ENCODE measurements at places on chromosomes 1 and 21.

DNA sequence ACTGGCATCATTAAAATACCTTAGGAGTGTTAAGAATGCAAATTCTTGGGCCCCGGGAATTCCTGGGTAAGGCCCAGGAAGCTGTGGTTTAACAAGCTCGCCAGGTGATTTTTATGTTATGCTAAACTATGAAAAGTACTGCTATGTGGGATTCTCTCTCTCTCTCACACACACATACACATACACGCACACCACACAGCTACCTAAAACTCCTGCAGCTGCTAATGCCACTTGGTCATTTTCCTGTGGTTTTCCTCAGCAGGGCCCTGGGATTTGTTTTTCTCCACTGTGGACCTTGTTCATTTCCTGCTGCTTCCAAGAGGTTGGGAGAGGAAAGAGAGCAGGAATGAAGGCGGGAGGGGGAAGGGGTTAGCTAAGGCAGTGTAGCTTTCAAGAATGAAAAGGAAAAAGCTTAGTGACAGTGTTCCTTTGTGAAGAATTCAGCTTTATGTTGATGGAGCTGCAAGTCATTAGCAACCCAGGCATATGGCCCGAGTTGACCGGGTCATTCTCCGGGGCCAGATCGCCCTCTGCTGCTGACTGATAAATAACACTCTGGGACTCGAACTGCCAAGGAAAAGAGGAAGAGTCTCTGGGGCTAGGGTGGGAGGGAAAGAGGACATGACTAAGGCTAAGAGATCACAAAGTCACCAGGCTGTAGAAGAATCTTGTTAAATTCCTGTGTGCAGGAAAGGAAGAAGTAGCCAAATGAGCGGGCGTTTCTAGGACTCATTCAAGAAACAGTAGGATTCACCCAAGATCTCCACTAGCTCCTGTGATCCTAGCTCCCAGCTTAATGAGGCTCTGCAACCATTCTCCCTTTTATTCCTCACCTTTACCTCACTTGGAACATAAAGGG, 30.5 kb upstream of the LRIG2 start:
- peak; percentile 56 for DNase-seq

DNA sequence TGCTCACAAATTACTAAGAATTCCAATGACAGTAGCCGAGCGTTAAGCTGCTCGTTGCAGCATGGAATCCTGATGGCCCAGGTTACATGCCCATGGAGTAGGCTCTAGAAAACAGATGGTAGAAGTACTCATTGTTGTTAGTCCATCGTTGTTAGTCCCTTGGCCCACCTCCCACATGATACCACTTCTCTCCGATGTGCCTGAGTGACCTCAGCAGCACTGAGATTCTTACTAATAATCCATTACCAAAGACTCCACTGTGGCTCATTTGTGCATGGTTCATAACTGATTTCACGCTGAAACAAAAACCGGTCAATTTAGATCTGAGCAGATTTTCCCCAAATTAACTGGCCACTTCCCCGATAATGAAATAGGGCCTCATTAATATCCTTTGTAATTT, 772.3 kb upstream of the CXADR start:
- no peak for DNase-seq

- no peak for DNase-seq
Observed at GRCh38 chr1:87869567-87869966, 540.9 kb downstream of the LMO4 start.

- DNase-seq, result no peak
Observed at GRCh38 chr1:233281711-233282581, 13.6 kb downstream of the PCNX2 start.

DNA sequence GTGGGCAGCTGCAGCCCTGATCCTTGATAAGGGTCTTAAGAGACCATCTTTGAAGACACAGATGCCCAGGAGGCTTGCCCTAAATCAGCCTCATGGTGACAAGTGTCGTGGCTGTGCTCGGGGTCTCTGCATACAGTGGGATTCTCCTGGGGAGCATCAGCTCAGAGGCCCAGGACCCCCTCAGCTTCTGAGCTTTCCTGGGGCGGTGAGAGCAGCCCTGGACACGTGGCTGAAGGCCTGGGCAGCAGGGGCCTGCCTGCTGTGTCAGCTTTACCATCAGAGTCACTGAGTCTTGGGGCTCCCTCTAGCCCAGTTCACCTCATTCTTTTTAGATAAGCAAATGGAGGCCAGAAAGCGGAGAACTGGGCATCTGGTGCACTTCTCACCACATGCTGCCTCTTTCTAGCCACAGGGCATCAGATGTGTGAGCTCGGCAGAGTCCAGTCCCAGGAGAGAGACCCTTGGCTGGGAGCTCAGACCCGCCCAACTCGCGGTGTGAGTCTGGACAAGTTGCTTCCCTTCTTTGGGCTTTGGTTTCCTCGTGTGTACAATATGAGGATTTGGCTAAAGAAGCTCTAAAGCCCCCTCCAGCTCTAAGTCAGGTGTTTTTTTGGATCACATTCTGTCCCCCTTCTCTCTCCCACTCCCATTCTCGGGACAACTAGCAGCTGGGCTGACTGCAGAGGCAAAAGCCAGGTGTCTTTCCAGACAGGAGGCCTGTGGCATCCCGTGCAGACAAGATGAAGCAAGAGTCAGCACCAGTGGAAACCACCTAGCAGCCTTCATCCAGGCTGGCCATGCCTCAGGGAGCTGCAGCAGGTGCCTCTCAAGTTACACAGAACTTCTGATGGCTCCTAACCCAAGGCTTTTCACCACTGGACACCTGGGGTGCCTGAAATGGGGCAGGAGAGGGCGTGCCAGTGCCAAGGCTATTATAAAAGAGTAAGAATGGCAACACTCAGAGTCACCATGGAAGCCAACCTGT, 119.1 kb downstream of the KCNN3 start:
- no peak for DNase-seq

DNA sequence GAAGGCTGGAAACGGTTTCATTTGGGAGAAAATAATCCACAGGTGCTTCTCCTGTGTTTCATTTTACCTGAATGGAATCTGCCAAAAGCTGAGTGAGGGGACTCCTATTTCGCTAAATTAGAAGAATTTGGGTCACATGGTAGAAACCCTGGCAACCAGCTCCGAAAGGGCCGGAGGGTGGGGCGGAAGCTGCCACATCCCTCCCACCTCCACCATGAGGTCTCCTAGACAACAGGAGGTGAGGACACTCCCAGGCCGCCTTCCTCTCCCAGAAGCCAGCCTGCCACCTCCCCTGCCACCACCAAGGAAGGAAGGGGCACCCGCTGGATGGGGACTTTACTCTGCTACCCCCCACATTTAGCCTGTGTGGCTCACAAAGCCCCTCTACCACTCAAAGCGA, 199.9 kb upstream of the ZC3H12A start:
- DNase-seq, result no peak

GRCh38 chr1:66271216-66271903, 262.6 kb upstream of the SGIP1 start:
- no peak for DNase-seq

DNA sequence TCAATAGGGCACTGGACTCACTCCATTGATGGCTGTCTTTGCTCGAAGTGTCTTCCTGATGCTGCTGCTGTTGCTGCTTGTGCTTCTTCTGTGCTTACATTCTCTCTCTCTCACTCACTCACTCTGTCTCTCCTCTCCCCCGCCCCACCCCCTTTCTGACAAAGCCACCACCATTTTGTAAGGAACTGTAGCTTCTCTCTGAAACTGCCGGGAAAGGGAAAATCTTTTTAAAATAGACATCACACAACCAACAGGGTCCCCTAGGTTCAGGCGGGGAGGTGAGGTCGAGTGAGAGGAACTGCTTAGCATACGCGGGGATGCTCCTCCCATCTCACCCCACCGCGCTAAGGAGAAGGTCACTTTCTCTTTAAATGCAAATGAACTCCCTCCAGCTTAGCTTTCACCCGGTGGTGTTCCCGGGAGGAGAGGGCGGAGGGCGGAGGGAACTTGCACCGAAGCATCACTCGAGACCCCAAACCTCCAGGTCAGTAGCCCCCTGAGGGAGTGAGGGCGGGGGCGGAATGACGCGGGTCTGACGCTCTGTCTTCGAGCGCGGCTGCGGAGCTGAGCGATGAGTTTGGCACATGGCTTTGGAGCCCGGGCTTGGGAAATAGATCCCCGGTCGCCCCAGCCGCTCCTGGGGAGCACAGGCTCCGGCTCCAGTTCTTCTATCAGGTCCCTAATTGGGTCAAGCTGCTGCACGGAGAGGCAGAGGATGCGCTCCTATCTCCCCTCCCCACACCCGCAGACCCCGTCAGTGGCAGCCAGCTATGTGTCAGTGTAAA, at the start of gene CCDC28B:
CCDC28B (plus strand) TSS at position 370 of the 785 bp plus-strand sequence. CDS start 1,341 bp downstream, outside the sequence.
- peak; percentile 55 for DNase-seq

GRCh38 chr1:15799928-15800835, 7.3 kb downstream of the UQCRHL start:
- DNase-seq, result no peak

DNA sequence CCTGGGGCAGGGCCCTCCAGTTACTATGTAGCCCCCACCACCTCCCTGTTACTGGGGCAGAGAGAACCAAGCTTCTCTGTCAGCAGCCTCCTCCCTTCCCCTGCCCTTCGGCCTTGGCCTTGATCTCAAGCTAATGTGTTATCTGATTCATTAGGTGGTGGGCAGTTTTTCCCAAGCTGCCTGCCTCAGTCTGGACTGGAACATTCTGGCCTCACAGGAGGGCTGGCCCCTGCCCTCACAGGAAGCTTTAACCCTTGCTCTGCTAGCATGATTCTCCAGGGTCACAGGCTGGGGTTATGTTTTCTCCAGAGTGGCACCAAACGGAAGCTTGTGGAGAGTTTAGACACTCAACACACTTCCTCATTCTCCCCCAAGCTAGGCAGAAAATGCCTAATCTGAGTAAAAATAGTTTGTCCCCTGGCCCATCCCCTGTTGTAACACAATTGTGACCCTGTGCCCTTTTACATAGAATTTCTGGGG, 37.2 kb upstream of the SLC6A9 start:
- no peak for DNase-seq

DNA sequence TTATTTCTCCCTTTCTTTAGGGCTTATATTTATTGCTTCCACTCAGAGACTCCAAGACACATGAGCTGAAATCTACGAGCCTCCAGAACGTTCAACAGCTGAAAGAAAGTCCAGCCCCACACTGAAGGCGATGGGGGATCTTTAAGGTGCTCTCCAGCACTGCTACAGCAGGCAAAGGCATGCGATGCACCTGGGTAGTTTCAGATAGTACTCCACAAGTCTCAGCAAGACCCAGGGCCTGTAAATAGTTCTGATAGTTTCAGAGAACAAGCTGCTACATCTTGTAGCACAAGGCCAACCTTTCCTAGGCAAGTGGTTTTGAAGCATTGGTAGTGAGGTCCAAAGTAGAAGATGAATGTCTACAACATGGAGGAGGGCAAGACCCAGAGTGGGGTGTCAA, 2.2 kb upstream of the HSD3B1 start:
- no peak for DNase-seq

DNA sequence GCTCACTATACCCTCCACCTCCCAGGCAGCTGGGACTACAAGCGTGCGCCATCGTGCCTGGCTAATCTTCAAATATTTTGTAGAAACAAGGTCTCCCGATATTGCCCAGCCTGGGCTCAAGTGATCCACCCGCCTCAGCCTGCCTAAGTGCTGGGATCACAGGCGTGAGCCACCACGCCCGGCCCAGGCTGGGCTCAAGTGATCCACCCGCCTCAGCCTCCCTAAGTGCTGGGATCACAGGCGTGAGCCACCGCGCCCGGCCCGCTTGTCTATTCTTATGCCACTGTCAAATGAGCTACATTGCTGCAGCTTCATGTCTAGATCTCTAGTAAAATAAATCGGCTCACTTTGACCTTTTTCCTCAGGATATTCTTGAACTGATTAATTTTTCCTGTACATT, 107.7 kb upstream of the COL6A1 start:
- DNase-seq, result no peak

DNA sequence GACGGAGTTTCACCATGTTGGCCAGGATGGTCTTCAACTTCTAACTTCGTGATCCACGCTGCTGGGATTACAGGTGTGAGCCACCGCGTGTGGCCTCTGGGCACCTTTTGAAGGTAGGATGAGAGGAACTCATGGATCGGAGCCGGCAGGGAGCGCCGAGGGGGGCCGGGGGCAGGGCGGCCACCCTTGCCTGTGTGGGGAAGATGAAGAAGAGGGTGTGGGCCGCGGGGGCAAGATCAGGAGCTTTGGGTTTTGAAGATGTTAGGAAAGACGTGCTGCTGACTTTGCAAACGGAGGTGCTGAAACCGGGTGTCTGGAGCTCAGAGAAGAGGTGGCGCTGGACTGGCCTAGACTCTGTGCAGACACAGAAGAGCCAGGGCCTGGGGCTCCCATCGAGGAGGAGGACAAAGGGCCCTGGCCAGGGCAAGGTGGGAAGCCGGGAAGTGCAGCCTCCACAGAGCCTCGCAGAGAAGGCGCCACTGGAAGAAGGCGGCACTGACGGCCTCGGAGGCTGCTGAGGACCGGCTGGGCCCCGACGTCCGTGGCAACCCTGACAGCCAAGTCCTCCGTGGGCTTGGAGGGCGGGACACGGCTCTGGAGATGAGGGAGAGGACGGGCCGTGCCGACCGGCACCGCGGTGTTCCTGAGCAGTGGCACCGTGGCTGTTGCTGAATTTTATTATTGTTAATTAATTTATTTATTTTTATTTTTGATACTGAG, 13.7 kb downstream of the RNF223 start:
- DNase-seq, result no peak

GRCh38 chr1:217983051-217983375, 302.1 kb upstream of the RRP15 start:
- DNase-seq, result no peak

- no peak for DNase-seq
Observed at GRCh38 chr21:28604946-28605537, 387.6 kb downstream of the LTN1 start.

GRCh38 chr1:232123775-232124659, 497.4 kb downstream of the DISC1 start:
- no peak for DNase-seq

DNA sequence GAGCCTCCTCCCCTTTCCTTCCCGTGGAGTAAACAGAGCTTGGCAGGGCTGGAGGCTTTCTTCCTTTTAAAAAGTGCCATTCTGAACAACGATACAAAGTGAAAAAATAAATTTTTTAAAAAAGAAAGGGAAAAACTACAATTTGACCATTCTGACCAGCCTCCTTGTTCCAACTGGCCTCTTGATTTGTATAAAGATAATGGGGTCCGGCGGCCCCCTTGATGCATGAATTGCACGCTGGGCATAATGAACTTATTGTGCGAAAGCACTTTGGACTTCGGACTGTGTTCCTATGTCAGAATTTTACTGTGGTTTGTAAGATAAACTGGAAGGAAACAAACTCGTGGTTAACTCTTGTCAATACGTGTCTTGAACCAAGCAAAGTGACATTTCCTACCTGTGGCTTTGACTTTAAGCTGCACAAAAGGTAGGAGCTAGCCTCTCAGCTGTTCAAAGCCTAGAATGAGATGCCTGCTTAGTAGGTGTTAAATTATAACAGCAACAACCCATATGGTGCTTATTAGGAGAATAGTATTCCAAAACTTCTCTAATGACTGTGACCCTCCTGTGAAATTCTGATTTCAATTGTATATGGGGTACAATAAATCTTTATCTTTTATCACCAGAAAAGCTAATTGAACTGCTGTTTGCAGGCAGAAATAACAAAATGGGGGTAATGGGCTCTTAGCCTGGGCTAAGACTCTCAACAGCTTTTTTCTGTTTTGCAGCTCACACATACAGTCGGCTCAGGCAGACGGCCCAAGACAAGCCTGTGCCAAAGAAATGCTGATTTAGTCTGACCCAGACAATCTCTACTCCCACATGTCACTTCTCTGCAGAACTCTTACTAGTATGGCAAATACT, 9.3 kb downstream of the IRF2BP2 start:
- DNase-seq, result no peak
